ENCODE measurements at places on chromosomes 2 and 18. TPM values are rescaled to one million over a fixed set of nuclear protein-coding genes. Genes with fewer than 3 reads are reported as not detected.
A peak's percentile ranks its signal among the peaks of the same experiment; 100 is the strongest.

ARL5A gene
- 12.5 TPM for polyA plus RNA-seq

- H3K4me3 ChIP-seq: no peak overlapping the region
- H3K4me1 ChIP-seq: no peaks in the 10 kb centered on the region
- no peaks in the 10 kb centered on the region for H3K27me3 ChIP-seq
- DNase-seq: no peak
- no peaks in the 10 kb centered on the region for H3K36me3 ChIP-seq
- no peak overlapping the region for H3K27ac ChIP-seq
Observed at GRCh38 chr2:6986301-6986911, 69.2 kb downstream of the RNF144A start.

GRCh38 chr2:168315331-168316072 lies 68.1 kb upstream of the STK39 start:
- H3K27ac ChIP-seq: no peak overlapping the region
- no peaks in the 10 kb centered on the region for H3K4me1 ChIP-seq
- no peak for DNase-seq
- H3K36me3 ChIP-seq: no peaks in the 10 kb centered on the region
- H3K4me3 ChIP-seq: no peak overlapping the region
- no peaks in the 10 kb centered on the region for H3K27me3 ChIP-seq

GRCh38 chr2:83747141-83747540 lies 711.9 kb downstream of the SUCLG1 start:
- no peak overlapping the region for H3K4me3 ChIP-seq
- no peak for DNase-seq
- H3K36me3 ChIP-seq: no peaks in the 10 kb centered on the region
- H3K27me3 ChIP-seq: no peaks in the 10 kb centered on the region
- no peak overlapping the region for H3K27ac ChIP-seq

GRCh38 chr2:65549257-65549627 lies 116.8 kb upstream of the SPRED2 start:
- H3K4me3 ChIP-seq: no peak overlapping the region
- no peak for DNase-seq
- H3K27me3 ChIP-seq: no peaks in the 10 kb centered on the region
- peaks cover 40% of the 10 kb centered on the region for H3K4me1 ChIP-seq
- H3K27ac ChIP-seq: no peak overlapping the region

- DNase-seq: peak; percentile 12
- H3K4me1 ChIP-seq: no peaks in the 10 kb centered on the region
- H3K36me3 ChIP-seq: no peaks in the 10 kb centered on the region
- H3K27ac ChIP-seq: no peak overlapping the region
- no peaks in the 10 kb centered on the region for H3K27me3 ChIP-seq
Observed at GRCh38 chr2:209424199-209424701, 403 bp downstream of the MAP2 start.

DNA sequence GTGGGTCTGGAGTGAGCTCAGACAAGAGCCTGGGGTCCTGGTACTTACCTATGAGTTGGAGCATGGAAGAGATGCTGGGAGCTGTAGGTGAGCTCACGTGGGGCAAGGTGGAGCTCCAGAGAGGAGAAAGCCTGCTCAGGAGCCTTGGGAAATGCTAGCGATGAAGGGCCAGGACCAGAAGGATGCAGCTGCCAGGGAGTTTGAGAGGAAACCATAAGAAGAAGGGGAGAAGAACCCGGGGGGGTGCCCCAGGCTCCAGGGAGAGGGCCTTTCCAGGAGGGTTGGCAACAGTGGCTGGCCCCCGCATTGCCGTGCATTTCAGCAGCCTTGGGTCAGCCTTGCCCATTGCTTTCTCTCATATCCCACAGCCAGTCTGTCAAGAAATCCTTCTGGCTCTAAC lies 268.7 kb downstream of the GLI2 start:
- H3K4me3 ChIP-seq: no peak overlapping the region
- H3K27ac ChIP-seq: no peak overlapping the region
- peaks cover 6% of the 10 kb centered on the region for H3K27me3 ChIP-seq

DNA sequence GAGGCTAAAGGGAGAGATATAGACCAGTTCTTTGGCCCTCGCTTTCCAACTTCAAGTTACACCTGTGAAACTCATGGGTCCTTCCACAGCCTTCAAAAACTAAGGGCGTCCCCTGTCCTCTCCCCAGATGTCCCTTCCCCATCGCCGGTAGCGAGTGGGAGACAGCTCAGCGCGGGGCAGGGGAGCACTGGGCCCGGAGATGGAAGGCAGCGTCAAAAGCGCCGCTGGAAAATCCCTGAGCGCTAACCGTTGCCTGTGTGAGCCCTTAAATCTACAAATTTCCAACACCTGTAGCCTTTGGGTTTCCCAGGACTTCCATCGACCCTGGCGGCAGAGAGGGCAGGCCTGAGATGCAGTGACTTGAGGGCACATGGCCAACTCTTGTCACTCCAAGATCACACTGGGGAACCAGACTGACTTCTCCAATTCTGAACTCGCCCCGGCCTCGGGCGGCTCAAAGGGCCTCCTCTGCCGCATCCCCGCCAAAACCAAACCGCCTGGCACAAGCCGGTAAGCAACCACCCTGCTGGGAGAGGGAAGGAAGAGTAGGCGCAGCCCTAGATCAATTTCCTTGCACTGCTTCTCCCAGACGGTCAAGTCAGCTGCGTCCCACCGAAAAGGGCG lies 879 bp upstream of the EPAS1 start:
- H3K36me3 ChIP-seq: no peaks in the 10 kb centered on the region
- no peak for DNase-seq
- H3K27ac ChIP-seq: peak overlapping the region; percentile 48
- peaks cover 8% of the 10 kb centered on the region for H3K4me1 ChIP-seq
- no peaks in the 10 kb centered on the region for H3K27me3 ChIP-seq

DNA sequence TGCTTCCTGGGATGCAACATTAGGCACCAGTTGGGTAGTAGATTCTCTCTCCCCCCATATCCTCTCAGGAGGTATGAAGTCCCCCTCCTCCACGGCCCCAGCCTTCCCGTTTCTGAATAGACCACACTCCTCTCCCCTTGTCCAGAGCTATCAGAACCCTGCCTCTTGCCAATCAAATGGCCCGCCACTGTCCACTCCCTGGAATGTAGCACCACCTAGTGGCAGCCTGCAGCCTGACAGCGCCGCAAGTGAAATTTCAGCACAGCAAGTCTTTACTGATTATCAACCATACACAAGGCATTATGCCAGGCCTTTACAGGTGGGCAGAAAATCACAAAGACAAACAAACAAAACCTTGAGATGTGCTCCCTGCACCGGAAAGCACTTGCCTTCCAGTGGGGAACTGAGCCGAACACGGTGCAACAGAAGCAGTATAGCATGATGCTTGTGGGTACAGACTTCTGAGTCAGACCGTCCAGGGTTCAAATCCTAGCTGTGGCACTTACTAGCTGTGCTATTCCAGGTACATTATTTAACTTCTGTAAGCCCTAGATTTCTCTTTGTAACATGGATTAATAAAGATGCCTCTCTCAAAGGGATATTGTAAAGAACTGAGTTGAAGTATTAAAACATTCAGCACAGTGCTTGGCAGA lies 174.0 kb downstream of the SMAD2 start:
- no peaks in the 10 kb centered on the region for H3K36me3 ChIP-seq
- DNase-seq: peak; percentile 58
- H3K27me3 ChIP-seq: no peaks in the 10 kb centered on the region
- H3K4me3 ChIP-seq: no peak overlapping the region
- no peak overlapping the region for H3K27ac ChIP-seq

DNA sequence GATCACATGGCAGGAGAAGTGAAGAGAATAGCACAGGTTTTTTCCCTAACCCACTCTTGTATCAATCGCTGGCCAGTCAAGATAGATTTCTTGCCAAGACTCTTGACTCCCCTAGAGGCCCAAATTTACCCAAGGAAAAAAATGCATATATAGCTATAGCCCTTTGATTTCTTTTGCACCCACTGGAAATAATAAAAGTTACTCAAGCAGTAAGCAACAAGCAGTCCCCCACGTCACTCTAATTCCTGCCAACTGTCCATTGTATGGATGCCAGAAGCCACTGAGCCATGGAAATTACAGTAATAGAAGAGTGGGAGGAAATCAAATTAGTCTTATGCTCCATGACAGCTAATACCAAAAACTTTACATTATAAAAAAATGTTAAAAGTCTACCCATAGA lies 125.3 kb upstream of the SLC39A10 start:
- H3K4me3 ChIP-seq: 0 out of 2 replicates have a peak overlapping the region, but pooled peaks have one; percentile 1
- peak; percentile 68 for DNase-seq
- peak overlapping the region; percentile 95 for H3K27ac ChIP-seq
- H3K4me1 ChIP-seq: peaks cover 47% of the 10 kb centered on the region
- H3K36me3 ChIP-seq: no peaks in the 10 kb centered on the region

- no peaks in the 10 kb centered on the region for H3K4me1 ChIP-seq
- no peaks in the 10 kb centered on the region for H3K36me3 ChIP-seq
- DNase-seq: no peak
- H3K4me3 ChIP-seq: no peak overlapping the region
Observed at GRCh38 chr2:16960579-16960978, 294.9 kb upstream of the CYRIA start.

DNA sequence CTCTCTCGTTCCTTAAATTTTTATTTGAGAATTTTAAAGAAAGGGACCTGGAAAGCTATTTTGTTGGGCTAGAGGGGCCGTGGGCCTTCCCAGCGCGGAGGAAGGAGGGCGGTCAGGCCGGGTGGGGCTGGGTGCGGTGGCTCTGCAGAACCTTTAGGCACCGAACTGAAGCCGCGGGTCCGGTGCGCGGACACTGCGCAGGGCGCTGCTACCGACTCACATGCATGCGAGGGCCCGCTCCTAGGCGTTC lies 1.6 kb upstream of the TWIST2 start:
- peak overlapping the region; percentile 98 for H3K4me3 ChIP-seq
- no peaks in the 10 kb centered on the region for H3K27me3 ChIP-seq
- H3K4me1 ChIP-seq: peaks cover 24% of the 10 kb centered on the region
- peak overlapping the region; percentile 96 for H3K27ac ChIP-seq

DNA sequence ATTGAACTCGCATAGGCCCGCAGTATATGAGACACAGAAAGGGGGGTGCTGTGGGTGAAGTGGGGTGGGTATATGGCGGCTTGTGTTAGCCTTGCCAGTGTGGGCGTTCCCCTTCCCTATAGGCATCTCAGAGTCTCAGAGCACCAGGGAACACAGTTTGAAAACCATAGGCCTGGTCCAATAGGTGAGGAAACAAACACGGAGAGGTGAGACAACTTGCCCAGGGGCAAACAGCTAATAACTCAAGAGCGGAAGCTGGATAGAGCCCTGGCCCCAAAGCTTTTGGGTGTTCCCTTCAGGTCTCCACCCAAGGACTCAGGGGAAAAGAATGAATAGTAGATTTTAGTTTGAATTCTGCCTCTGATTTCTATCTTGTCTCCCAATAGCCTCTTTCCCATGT lies 7.9 kb downstream of the LIPG start:
- no peaks in the 10 kb centered on the region for H3K36me3 ChIP-seq
- no peak overlapping the region for H3K27ac ChIP-seq
- no peak for DNase-seq
- H3K4me3 ChIP-seq: no peak overlapping the region
- peaks cover 15% of the 10 kb centered on the region for H3K27me3 ChIP-seq

DNA sequence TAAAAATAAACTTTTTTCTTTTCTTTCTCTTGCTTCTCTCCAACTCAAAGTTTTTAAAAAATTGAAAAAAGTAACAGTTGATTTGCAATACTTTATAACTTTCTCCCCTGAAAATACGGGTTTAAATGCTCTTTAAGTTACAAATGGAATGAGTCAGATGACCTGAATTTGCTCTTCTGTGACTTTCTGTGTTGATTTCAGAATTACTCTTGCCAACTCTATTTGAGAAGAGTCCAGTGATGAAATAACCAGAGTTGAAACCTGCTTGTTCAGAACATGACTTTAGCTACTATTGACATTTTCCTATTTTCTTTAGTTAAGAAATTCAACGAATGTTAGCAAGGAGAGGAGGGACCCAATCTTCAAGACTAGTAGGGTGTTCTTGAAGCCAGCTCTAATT lies 146.1 kb upstream of the ZSWIM2 start:
- H3K36me3 ChIP-seq: no peaks in the 10 kb centered on the region
- H3K4me3 ChIP-seq: no peak overlapping the region
- H3K27ac ChIP-seq: no peak overlapping the region
- peaks cover 6% of the 10 kb centered on the region for H3K4me1 ChIP-seq

- no peak overlapping the region for H3K27ac ChIP-seq
- peaks cover 15% of the 10 kb centered on the region for H3K4me1 ChIP-seq
- no peak for DNase-seq
Observed at GRCh38 chr2:8611700-8612099, 70.2 kb upstream of the ID2 start.
